ENCODE measurements at places on chromosomes 2 and 18. TPM values are rescaled to one million over a fixed set of nuclear protein-coding genes. Genes with fewer than 3 reads are reported as not detected.

C2orf81 gene
- polyA plus RNA-seq, result 2.4 TPM

ELOA2 gene
- not detected for polyA plus RNA-seq

IL36G gene
- polyA plus RNA-seq, result 0.55 TPM

KCNF1 gene
- polyA plus RNA-seq, result 1.6 TPM

GLB1L gene
- polyA plus RNA-seq, result 5.0 TPM

DNA sequence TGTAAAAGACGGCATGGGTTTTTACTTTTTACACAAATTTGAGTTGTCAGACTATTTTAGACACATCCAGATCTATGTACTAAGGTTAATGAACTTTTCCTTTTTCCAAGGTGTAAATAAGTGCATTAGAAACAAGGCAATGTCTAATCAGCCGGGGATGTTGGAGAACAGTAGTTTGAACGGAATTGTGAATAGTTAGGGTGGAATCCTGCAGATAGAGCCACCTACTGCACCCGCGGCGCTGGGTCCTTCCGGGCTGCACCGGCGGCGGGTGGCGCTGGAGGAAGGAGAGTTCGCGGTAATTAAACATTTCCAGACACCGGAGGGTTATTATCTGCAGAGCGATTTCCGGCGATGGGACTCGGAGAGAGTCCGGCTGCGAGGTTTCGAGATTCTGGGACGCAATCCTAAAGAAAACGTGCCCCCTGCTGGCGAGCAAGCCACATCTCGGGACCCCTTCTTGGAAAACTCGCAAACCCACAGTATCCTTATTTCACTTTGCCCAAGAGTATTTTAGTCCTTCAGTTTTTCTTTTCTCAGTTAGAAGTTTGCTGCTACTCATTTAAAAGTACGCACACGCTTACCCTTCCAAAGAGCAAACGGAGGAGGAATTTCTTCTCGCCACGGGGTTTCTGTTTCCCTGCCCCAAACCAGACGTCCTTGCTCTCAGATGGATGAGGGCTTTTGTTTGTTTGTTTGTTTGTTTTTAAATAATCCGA, 4.5 kb upstream of the OSR1 start:
- DNase-seq, result peak; percentile 92

DNA sequence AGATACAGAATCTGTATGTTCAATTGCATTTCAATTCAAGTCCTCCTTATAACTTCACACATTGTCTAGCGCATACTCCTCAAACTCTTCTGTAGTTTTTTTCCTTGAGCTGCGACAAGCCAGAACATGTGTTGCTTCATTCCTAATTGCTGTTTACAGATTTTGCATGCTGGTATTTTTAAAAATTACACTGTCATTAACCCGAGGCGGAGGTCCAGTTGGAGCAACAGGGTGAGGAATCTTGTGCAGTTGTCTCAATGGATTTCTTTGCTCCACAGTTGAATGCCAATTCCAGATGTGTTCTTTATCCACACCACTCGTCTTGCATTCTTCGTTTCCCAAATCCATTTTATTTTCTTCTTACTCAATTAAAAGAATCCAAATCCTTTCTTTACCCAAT, 16.4 kb upstream of the SERPINB13 start:
- no peak for DNase-seq

DNA sequence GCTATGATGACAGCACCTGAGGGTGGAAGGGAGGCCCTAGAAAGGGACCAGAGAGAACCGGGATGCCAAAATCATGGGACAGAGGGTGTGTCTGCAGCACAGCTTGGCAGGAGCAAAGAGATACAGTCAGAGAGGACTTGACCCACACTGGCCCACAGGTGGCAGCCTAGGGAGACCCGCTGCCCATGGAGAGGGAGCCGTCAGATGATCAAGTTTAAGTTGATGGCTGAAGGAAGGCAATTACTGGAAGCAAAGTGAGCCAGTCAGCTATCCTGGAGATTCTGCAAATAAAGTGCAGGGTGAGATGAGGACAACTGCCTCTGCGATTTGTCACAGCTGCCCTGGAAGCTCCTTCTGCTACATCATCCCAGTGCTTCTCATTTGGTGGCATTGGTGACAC, 74.0 kb downstream of the CMPK2 start:
- no peak for DNase-seq

GRCh38 chr2:144694456-144694855, 174.5 kb upstream of the ZEB2 start:
- no peak for DNase-seq

DNA sequence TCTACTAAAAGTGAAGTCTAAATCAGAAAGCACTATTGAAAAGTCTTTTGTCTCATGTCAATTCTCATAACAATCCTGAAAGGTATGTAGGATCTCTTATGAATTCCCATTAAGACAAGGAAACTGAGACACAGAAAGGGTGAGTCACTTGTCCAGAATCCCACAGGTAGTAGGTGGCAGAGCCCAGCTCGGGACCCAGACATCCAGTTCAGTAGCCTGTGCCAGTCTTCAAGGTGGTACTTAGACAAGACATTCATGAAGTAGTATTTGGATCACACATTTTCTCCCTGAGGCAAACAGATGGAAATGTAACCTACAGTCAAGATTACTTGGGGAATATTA, 14.8 kb upstream of the PARD3B start:
- DNase-seq, result no peak

DNA sequence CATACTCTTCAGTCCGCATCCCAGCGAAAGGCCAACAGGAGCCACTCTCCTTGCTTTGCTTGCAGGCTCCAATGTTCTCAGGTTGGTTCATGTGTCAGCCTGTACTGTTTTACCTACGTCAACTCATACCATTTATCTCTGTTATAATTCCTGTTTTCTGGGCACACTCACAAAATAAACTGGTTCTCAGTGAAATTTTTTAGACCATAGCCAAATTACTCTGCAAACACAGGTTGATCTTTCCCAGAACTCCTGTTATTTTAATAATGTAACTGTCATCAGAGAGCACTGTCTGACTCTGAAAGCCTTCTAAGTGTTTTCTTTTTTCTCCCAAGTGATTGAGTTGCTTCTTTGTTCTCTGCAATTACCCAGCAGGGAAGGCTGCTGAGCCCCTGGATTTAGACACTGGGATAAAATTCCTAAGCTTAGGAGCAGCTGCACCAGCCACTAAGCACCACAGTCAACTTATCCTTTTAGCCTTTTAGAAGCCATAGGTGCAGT, 111.6 kb upstream of the PIEZO2 start:
- DNase-seq, result no peak

DNA sequence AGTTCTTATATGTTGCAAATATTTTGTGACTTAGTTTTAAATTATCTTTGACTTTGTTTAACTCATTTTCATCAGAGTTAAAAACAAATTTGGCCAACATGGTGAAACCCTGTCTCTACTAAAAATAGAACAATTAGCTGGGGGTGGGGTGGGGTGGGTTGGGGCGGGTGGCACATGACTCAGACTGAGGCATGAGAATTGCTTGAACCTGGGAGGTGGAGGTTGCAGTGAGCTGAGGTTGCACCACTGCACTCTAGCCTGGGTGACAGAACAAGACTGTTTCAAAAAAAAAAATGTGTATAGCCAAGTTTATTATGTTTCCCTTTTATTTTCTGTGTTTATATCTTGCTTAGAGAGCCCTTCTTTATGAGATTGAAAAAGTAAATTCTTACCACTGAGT, 14.2 kb upstream of the LIPG start:
- no peak for DNase-seq

DNA sequence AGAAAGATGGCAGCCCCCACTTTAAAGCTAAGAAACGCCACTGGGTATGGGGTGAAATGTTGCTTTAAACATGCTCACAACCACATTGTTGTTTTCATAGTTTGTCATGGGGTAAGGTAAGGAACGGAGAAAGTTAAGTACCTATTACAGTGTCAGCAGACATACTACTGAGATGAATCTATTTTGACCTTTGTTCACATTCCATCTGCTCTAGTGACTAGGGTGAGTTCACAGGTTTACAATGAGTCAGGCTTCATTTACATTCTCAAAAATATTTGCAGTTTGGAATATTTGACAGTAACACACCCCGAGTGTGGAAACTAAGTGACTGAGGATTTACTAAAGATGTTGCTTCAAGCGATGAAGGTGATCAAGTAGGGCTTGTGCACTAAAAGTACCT, 428.7 kb upstream of the ACVR2A start:
- no peak for DNase-seq

GRCh38 chr2:636641-637405, 40.4 kb downstream of the TMEM18 start:
- DNase-seq, result peak; percentile 79

Data from muscle of arm (tissue), 14 donors.